Stimulated activated CD4-positive, alpha-beta T cell treated with anti-CD3 and anti-CD28 coated beads, Interleukin-15, amount 100 ng/mL, for 1 hour (primary cell): ENCODE measurements at places on chromosomes 3 and 15.

DNA sequence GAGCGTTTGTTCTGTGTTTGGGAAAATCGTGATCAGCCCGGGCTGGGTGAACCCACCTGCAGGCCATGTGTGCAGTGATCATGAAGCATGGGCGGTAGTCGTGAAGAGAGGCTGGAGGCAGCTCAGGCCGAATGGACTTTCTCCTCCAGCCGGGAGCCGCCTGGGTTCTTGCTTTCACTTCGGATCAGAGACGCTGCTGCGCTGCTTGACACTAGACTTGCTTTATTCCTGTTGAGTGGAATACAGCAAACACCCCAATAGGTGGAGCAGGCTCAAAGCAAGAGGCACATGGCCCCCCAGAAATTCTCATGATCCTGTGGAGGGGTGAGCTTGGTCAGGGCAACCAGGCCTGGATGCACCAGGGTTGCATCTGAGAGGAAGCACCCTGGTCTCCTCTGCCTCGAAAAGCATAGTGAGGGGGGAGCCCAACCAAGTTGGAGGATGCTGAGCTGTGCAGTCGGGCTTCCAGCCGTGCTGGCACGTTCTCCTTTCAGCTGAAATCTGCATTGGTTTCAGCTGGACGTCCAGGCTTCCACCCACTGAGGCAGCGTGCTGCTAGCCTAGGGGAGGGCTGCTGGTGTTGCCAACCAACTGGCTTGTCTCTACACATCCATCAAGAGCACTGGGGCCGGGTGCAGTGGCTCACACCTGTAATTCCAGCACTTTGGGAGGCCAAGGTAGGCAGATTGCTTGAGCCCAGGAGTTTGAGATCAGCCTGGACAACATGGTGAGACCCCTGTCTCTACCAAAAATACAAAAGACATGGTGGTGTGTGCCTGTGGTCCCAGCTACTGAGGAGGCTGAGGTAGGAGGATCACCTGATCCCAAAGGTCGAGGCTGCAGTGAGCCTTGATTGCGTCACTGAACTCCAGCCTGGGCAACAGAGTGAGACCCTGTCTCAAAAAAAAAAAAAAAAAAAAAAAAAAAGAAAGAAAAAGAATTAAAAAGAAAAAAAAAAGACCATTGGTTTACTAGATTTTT is 2.8 kb upstream of the NRROS start:
- no peak for DNase-seq

- no peak for DNase-seq
These were observed 27.6 kb upstream of the BNC1 start for GRCh38 chr15:83312071-83312470.

GRCh38 chr3:8094415-8094814 is 407.2 kb upstream of the LMCD1 start:
- no peak for DNase-seq

GRCh38 chr3:102586485-102586884 is 151.7 kb downstream of the ZPLD1 start:
- no peak for DNase-seq

GRCh38 chr3:190941694-190942260 is 79.3 kb upstream of the GMNC start:
- no peak for DNase-seq
